Left hindlimb (tissue), 1 donor: ENCODE measurements at places on chromosomes 16 and 17.
A peak's percentile ranks its signal among the peaks of the same experiment; 100 is the strongest.

GRCh38 chr16:72099377-72099818 is 5.8 kb downstream of the DHX38 start:
- DNase-seq = no peak

GRCh38 chr17:58317421-58318064 is 11.1 kb downstream of the TSPOAP1 start:
- no peak for DNase-seq

- DNase-seq = no peak
Measured at GRCh38 chr17:33297643-33298042, 4.5 kb upstream of the ASIC2 start.

DNA sequence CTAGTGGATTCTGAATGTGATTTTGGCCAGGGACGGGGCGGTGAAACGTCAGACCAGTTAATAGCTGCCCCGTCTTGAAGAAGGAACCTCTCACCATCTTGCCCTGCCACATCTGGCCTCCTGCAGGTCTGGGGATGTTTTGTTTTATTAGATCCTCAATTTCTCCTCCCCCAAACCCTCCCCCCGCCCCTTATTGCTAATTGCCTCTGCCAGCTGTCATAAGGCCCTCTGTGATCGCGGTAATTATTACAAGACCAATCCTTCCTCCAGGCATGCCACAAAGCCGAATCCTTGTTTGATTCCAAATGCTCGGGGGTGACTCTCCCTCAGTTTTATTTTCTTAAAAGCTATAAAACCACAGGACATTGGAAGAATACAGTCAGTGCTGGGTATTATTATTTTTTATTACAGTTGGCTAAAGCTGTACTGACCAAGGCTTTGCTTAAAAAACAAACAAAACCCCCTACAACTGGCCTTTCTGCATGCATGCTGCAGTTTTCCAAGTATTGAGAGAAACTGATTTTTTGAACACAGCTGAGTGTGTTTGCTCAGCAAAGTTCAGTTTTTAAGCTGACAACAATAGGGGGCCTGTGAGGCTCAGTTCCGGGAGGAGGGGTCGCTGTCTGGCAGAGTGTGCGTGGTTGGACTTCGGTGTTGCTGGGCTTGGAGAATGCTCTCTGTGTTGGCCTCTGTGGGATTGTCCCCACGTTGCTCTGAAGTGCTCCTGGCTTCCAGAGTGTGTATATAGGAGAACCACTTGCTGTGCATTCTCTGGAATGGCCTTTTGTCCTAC is 1.7 kb downstream of the KSR1 start:
- peak; percentile 59 for DNase-seq

DNA sequence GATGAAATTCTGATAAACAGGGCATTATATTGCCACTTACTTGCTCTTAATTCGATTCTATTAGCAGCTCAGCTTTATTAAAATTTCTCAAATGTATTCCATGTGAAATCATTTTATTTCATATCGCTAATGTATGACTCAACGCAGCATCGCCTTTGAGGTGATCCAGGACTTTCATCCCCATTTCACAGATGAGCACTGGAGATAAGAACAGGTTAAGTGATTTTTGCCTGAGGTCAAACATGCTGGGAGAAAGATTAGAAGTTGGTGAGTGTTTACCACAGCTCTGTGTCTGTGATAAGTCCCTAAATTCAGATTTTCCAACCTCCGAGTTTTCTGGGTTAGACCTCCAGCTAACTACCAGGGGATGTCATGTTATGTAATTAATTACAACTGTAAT is 43.6 kb downstream of the RBFOX1 start:
- DNase-seq = no peak

- no peak for DNase-seq
Measured at GRCh38 chr17:49200423-49201083, 9.8 kb downstream of the GNGT2 start.

GRCh38 chr17:58005031-58005727 is 1.9 kb downstream of the SRSF1 start:
- DNase-seq = no peak

GRCh38 chr16:65773301-65773874 is 593.1 kb upstream of the CDH5 start:
- no peak for DNase-seq

- peak; percentile 74 for DNase-seq
Measured at GRCh38 chr17:42678951-42679491, 2.2 kb upstream of the PLEKHH3 start.

GRCh38 chr16:69031877-69032301 is 73.6 kb upstream of the HAS3 start:
- no peak for DNase-seq

GRCh38 chr17:77396610-77397009 is 255.8 kb downstream of the SEC14L1 start:
- DNase-seq = no peak

DNA sequence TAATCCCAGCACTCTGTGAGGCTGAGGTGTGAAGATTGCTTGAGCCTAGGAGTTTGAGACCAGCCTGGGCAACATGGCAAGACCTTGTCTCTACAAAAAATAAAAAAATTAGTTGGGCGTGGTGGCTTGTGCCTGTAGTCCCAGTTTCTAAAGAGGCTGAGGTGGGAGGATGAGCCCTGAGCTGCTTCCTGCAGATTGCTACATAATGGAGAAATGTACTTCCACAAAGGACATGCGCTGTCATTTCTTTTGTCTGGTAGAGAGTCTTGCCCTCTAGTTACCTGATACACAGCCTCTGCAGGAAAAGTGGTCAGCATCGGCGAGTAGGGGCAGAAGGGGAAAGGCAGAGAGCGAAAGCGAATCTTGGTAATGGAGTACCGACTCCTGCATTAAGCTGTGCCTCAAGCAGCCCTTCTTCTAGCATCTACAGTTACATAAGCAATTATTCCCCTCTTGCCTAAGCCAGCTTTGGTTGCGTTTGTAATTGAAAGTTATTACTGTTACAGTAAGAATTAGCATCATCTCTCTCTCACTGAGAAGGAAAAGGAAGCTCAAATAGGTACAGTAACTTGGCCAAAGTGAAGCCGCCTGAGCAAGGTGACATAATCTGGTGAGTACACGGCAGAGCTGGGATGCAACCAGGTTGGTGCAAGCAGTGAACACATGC is 18.5 kb upstream of the GGA2 start:
- DNase-seq = no peak

DNA sequence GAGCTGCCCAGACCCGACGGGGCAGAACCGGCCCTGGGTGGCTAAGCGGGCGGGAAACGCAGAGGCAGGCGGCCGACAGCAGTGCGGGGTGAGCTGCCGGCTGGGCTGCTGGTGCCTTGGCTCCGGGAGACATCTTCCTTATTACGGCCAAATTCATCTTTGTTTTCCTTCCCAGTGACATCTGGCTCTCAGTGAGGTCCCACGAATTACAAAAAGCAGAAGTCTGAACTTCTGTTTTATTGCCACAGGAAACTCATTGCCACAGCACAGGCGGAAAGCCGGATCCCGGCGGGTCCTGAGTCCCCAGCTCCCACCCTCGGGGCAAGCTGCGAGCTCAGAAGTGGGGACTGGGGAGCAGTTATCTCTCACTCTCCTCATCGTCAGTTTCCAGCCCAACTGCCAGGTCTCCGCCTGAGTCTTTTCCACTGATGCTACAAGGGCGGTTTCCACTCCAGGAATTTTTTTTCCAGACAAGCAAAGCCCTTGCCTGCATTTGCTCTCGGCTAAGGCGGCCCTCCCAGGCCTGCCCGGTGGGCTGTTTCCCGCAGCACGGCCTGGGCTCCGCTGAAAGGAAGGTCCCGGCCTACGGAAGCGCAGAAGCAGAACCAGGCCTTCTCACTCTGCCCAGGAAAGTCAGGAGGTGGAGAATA is 40.3 kb downstream of the CBFA2T3 start:
- peak; percentile 84 for DNase-seq

- DNase-seq = no peak
Measured at GRCh38 chr16:9647981-9648701, 534.1 kb downstream of the GRIN2A start.

DNA sequence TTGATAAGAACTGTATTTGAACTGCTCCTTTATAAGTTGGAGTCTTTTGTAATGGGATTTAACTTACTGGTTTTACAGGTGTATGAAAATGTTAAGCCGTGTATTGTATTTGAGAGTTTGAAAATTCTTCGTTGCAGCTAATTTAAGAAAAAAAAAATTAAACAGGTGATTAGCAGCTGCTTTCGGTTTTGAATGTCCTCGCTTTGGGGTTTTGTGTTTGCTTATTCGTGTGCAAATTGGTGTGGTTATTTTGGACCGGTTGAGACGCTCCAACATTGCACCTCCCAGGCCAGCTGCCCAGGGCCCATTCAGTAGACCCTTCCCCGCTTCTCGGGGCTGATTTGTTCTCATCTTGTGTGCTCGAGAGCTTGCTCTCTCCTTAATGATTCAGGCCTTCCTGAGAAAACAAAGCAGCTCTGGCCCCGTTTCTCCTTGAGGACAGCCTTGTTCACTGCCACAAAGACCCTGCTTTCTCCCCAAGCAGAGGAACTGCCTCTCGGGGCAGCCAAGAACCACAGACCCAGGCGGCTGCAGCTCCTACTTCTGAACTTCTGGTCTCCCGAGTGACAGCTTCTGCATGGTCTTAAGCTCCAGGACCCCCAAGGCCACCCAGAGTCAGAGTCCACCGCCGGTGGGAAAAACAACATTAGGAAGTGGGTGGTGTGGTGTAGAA is 100.5 kb downstream of the MSI2 start:
- DNase-seq = no peak

GRCh38 chr16:56346131-56346890 is 79.0 kb downstream of the AMFR start:
- DNase-seq = peak; percentile 4

DNA sequence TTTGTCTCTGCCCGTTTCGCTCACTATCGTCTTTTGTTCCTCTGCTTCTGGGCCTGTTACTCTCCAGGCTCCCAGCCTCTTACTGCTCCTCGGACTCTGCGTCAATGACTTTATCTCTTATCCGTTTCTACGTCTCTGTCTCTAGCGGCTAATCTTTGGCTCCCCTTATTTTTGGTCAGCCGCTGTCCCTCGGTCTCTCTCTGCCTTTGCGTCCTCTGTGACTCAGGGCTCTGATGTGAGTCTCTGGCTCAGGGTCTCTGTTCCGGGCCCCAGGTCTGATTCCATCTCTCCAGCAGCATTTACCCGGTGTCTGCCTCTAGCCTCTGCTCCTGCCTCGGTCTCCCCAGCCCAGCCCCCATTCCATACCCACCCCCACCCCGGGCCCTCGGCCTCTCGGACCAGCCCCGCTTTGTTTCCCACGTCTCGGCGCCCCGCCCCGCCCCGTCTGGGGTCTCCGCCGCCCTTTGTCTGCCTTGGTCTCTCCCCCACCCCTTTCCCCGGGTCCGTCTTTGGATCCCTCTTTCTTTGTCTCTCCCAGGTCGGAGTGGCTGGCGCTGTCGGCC is 547 bp upstream of the ZNF48 start:
- DNase-seq = no peak

- DNase-seq = peak; percentile 76
Measured at GRCh38 chr16:31868691-31869167, 4.9 kb upstream of the ZNF267 start.
